ENCODE measurements at places on chromosomes 11 and 22. TPM values are rescaled to one million over a fixed set of nuclear protein-coding genes. Genes with fewer than 3 reads are reported as not detected.

Gene CARD18
- total RNA-seq = not detected

Gene PIWIL4
- total RNA-seq = 9.9 TPM

Gene KCNQ1
- not detected for total RNA-seq

Gene OOSP4A
- total RNA-seq = not detected
